ENCODE measurements at places on chromosomes 4 and X.

GRCh38 chr4:105637408-105638176, 70.9 kb downstream of the INTS12 start:
- peak; percentile 15 for DNase-seq

DNA sequence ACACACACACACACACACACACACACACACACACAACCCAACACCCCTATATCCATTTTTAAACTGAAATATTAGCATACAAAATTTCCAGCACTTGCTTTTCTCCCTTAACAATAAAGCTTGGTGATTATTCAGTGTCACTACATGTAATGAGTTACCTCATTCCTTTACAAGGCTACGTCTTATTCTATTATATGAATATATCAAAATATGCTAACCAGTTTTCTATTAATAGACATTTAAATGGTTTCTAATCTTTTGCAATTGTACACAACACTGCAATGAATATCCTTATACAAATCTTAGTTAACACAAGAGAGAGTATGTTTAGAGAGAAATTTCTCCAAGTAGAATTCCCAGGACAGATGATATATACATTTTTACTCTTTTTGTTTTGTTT, 14.2 kb downstream of the ZNF81 start:
- DNase-seq: no peak

DNA sequence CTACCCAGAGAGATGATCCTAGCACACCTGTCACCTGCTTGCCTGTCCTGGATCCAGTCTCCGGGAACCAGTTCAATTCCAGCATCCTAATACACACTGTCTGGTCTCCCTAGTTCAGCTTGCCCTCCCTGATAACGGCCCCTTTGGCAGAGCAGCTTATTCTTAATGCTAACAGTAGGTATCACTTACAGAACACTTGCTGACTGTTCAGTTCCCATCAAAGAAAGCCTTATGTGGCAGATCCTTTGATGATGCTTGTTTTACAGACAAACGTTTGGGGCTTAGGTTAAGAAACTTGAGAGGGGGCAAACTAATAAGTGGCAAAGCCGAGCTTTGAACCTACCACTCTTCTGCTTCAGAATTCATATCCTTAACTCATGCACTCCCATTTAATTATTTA, 890 bp downstream of the RASSF6 start:
- no peak for DNase-seq

- no peak for DNase-seq
Measured at GRCh38 chr4:150579551-150580234, 2.3 kb upstream of the MAB21L2 start.

DNA sequence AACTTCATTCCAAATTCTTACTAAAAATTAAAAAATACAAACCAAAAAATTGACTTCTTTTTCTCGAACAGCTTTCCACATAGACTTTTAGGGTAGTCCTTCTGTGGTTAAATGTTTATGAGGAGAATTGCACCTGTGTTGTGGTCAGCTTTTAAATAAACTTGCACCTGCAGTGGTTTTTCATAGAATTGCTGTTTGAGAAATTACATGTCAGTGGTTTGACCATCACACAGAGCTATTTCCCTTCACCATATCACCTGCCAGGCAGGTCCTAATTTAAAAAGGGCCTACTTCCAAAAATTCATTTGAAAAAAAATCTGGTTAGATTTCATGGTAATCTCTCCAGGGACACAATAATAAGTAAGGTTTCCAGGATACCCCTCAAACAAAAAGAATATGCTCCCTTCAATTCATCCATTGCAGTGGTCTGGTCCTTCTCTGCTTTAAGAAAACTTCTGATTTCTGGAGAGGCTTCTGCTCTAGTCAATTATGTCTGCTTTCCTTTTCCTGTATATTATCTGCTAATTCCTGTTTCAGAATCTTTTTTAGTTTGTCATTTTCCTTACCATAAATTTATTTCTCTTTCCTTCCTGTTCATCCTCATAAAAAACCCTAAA, 9.8 kb upstream of the UTP3 start:
- DNase-seq: no peak

GRCh38 chr4:124462954-124463828, 249.3 kb downstream of the ANKRD50 start:
- no peak for DNase-seq

GRCh38 chr4:21979196-21979595, 30.6 kb upstream of the KCNIP4 start:
- DNase-seq: no peak

DNA sequence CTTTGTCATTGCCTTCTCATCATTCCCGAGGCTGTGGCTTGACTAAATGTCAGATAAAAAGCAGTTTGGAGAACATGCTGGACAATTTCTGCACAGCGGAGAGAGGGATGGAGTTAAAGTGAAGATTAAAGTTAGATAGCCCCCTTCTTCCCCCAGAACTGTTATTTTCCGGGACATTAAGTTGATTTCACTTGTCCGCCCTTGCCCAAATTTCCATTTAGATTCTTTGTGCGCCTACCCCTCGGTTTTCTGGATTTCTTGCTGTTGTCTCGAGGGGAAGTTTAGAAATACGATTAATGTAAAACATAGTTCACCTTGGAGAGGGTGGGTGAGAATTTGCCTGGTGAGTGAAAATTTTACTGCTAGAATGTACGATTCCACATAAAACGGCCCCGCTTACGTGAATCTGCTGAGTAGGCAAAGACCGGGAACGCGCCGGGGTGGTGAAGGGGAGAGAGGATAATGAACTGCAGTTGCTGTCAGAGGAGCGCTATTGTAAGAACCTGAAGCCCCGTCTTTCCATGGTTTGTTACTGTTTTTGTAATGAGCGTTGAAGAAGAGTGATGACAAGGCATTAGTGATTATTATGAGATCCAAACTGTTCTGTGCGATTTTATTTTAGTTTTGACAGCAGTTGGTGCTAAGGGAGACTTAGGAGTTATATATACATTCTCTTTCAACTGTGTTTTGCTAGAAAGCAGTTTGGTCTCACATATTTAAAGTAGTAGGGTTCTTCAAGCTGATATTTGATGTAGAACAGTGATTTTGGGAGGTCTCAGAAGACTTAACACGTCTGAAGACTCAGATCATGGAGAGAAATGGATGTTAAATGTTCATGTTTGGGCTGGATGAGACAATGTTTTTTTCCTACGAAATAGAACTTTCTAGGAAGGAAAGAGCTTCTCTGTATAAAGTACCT, 73.0 kb downstream of the AFF1 start:
- DNase-seq: peak; percentile 66

DNA sequence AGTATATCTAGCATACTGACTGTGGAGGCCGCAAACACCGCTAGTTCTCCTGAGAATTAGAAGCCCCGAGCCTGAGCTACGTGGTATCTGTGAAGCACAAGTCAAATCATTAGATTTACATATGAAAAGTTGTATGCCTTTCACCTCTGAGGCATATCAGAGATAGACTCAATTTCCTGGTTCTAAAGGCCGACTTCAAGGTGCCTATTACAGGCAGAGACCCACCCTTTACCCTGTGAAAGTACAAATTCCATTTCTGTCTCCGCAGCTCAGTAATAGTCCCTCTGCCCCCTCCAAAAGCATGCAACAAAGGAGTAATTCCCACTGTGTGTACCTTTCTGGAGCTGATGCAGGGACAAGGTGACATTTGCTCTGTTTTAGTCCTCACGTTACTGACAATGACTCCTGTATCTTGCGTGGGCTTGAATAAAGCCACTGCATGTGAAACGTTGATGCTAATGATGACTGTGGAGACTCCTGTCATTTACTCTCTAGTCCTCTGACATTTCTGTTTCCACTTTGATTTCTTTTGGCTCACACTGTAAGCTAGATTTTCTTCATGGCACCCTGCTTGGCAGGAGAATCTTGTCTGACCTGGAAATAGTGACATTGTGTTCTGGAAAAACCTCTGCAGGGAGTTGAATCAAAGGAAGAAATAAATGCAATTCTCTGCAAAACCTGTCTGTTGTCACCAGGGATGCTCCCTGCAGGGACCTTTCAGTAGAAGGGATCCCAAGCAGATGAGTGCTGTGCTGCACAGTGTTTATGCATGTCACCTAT, 273.2 kb upstream of the EMCN start:
- DNase-seq: no peak

DNA sequence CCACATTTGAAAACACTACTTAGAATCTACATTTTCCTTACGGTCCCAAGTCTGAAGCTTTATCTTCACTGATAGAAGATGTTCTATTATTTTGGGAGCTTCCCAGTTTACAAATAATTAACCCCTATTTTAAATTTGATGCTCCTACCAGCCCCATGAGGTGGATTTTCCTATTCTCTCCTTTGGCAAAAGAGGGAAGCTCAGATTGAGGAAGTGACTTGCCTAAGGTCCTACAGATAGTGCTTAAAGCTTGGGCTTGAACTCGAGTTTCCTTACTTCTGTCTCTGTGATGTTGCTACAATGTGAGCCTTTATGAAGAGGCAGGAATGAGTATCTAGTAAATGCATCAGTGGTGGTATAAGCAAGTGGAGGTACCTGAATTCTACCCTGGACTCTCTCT, 27.5 kb downstream of the HEPH start:
- no peak for DNase-seq

- no peak for DNase-seq
Measured at GRCh38 chr4:36163198-36163597, 81.1 kb downstream of the ARAP2 start.

- no peak for DNase-seq
Measured at GRCh38 chrX:42752730-42753129, 25.2 kb downstream of the PPP1R2C start.

- DNase-seq: no peak
Measured at GRCh38 chrX:84118769-84119168, 69.2 kb downstream of the RPS6KA6 start.

DNA sequence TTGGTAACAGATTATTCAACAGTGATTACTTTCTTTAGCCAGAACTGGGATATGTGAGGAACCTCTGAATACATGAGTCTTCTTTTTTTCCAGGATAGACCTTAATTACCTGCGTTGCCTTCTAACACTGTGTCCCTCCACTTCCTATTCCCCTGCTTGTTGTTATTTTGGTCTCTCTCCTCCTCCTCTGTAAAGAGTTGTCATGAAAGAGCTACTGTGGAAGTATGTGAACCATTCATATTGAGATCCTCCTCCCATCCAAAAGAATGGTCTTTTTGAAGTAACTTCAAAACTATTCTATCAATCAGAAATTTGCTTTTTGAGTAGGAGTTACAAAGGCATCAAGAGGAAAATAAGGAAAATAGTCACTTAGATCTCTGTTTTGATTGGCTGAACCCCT, 420.0 kb upstream of the TENM3 start:
- DNase-seq: no peak

DNA sequence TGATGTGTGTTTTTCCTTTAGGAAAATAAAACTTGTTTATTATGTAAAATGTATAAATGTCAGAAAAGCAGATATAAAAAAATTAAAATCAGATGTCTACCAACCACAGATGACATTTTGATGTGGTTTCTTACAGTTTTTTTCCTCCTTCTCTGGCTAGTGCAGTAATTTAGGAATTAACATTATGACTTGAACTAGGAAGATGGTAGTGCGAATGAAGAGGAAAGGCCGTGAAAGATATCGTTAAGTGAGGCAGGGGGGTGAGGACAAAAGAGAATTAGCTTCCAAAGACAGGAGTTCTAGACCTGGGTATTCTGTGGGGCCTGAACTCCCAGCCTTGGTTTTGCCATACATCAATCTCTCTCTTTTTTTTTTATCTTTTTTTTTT, 98.0 kb downstream of the RBM47 start:
- DNase-seq: no peak

DNA sequence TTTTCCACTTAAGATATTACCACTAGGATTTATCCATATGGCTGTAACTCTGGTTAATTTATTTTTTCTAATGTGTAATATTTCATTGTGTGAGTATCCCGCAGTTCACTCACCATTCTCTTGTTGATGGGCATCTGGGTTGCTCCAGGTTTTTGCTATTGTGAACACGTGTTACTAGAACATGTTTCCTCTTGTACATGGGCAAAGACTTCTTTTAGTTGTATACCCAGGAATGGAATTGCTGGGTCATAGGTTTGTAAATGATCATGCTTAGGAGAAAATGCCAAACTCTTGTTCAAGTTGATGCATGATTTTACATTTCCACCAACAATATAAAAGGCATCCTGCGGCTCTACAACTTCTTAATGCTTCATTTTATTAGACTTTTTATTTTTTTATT, 26.8 kb downstream of the SYNPO2 start:
- no peak for DNase-seq

- no peak for DNase-seq
Measured at GRCh38 chr4:102163404-102164140, 181.7 kb downstream of the SLC39A8 start.

- no peak for DNase-seq
Measured at GRCh38 chr4:173879509-173879908, 349.5 kb upstream of the HAND2 start.

DNA sequence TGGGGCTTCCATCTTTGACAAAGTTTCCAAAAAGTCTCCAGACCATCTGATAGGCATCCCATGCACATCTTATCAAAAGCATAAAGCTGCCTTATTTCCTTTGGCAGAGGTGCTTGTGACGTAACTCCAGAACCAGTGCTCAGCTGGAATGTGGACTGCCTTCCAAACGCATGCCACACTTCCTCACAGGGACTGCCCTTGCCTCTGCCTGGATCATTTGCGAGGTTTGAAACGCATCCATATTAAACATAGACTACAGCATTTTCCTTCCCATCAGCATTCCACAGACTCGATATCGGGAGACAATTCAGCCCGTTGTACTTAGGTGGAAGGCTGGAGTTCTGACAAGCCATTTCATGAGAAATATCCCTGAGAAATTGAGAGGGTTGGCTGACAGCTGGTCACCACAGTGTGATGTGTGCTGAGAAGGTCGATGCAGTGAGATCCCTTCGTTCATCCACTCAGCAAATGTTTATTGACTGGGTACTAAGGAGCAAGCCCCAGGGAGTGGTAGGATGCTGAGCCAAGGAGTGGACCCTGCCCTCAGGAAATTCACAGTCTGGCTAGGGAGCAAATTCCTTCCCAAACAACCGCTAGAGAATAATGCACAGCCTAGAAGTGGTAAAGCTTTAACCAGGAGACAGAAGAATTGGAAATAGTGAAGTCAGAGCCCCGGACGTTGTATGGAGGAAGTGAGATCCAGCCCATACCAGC, 376.0 kb downstream of the BCOR start:
- no peak for DNase-seq

DNA sequence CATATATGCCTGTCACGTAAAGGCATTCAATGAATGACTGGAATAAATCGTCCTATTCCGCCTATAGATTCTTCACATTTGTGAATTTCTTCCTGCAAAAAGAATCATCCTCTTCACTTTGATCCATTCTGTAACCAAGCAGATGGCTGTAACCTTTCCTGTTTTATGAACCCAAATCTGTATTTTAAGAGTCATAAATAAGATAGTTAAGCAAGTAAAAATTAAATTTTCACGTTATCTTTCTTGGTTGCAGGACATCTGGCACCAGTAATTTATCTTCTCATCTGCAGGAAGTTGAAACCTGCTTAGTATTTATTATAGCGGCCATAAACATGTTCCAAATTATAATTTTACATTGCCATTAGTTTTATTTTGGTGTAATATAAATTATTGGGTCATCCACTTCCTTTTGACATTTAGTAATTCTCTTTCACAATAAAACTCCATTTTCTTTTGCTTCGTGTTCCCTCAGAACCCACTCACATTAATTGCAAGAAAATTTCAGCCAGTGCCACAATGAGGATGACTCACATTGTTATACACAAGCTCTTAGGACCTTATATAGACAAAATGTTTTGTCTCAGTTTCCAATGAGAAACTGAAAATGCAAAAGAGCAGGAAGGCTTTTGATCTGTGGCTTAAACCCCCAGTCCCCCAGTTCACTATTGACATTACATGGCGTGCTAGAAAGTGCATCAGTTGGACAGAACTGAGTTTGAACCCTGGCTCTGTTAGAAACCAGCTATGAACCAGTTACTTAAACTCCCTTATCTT, 51.1 kb downstream of the TMEM156 start:
- no peak for DNase-seq

All from hematopoietic multipotent progenitor cell treated with erythropoietin and hydrocortisone succinate and interleukin-3 and kit ligand, for 15 days (in vitro differentiated cells).